Vagina (tissue), 2 donors: ENCODE measurements at places on chromosomes 1 and 21.

DNA sequence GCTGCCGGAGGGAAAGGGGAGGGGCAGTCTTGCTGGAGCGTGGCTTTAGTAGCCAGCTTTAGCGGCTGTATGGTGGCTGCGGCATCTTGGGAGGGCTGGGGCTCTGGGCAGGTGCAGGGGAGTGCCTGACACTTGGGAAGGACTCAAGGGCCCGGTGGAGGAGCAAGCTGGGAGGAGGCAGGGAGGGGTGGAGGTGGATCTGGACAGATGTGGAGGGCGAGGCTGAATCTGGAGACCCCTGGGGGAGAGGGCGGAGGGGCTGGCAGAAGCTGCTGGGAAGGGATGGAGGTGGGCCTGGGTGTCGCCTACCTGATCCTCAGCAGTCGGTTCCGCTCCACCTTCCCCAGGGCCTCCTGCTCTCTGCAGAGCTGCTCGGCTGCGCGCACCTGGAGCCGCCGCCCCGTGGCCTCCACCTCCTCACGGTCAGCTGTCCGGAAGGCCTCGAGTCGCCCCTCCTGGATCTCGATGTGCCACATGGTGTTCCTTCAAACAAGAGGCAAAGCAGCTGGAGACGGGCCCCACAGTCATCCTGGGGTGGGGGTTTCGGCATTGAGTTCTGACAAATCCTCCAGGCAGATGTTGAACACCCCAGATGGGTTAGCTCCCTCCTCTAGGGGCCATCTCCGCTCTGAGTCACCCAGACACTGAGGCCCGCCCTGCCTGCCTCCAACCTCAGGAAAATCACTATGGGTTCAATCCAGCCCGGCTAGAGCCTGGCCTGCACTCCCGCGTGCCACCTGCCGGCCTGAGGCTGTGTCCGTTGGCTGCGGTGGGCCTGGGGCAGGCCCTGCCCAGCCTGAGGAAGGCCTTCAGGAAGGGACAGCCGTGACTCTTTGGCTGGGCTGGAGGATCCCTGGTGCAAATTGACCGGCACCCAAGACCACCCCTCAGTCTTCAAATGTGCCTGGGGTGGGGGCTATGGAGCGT, 29.6 kb downstream of the CFAP74 start:
- DNase-seq = no peak

DNA sequence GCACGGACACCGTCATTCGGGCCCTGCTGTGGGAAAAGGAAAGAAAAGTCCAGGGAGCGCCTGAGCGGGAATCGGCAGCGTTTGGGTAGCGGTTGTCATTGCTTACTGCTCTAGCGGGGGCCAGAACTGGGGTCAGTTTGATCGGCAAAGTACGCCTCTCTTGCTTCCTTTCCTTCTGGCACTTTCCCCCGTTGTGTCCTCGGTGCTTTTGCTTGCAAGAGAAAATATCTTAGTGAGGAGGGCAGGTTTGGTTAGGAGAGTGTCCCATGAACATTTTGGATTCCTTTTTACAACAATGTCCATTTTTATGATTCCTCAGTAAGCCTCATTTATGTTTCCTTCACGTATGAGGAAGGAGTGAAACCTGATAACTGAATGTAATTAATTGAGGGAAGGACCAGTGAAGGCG, 670 bp downstream of the ST3GAL3 start:
- no peak for DNase-seq

DNA sequence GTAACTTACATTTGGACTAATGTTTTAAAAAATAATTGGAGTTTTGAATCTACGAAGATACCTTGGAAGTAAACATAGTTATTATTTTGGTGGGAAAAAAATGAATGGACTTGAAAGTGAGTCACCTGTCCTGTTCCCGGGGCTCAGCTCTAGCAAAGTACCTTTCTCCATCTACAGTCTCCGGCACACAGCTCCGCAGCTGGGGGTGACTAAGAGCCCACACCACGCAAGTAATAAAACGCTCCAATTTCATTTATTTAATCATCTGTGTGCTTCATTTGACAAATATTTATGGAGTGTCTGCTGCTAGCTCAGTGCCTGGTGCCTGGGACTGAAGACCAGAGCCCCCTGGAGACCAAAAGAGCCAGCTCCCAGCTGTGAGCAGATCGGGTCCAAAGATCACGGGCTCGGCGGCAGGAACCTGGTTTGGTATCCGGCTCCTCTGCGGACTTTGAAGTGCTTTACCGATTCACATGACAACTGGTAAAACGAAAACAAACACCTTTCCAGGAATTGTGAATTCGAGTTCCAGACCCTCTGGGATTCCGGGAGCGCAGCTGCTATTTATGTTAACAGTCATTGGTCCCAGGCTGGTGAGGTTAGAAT, 1.7 kb upstream of the RIPK4 start:
- no peak for DNase-seq

- DNase-seq = no peak
Observed at GRCh38 chr1:44014365-44015104, 16.7 kb downstream of the SLC6A9 start.

- DNase-seq = no peak
Observed at GRCh38 chr1:27821761-27822315, 8.7 kb upstream of the PPP1R8 start.

DNA sequence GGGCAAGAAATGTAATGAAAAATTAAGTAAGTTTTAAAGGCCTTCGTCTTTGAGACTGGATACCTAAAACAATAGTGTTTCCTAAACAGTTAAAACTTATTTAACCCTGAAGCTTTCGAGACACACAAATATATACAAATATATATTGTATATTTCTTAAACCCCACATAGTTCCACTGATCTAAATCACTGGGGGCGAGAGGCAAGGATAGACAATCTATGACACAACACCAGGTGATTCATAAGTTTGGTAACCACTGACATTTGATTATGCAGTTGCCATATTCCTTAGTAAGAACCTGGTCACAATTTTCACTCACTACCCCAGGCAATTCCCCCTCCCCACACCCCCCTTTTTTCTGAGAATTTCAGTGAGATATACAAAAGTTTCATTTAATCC, 55.3 kb upstream of the BOLA1 start:
- no peak for DNase-seq

- no peak for DNase-seq
Observed at GRCh38 chr1:44536357-44537209, 131.5 kb downstream of the RNF220 start.

GRCh38 chr1:19071674-19072281, 115.3 kb upstream of the IFFO2 start:
- DNase-seq = no peak

DNA sequence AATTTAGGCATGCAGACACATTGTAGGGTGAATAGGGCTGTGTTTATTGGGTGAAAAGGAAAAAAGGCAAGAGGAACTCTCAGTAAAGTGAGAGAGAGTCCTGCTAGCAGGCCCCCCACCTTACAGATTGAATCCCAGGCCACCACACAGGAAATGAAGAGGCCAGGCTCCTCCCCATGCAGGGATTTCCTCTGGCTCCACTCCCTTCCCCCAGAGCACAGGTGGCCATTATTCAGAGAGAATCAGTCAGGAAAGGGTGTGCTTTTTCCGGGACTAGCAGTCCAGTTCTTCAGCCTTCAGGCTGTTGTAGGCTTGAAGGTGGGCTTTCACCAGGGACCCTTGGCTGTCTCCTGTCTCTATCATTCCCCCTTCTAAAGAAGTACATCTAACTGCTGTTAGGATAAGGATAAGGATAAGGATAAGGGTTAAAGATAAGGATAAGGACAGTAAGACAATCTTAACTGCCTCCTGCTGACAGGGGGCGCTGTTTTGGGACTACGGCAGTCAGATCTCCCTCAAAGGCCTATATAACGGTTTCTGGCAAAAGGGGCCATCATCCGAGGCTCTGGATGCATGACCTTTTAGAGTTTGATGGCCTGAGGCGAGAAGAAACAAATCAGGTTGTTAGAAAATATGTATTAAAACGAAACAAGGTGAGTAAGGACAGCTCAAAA, 26.3 kb downstream of the ZNF648 start:
- DNase-seq = no peak

DNA sequence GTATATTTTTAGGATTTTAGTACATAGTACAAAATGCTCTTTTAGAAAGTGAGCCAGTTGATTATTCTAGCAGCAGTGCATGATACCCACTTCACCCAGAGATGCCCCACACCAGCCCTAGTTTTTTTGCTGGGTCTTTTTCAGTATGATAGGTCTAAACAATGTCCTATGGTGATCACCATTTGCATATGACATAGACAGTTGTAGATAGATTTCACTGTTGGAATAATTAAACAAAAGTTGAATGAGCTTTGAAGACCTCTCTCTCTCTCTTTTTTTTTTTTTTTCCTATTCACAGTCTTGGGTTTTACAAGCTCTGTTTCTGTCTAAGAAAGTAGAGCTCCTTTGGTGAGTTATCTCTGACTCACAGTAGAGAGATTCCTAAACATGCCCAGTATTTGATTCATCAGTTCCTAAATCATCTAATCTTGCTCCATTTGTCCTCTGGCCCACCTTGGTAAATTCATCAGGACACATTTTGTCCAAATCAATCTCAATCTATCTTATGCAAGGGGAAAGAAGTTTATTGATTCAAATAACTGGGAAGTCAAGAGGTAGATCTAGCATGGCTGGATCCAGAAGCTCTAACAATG, 44.7 kb upstream of the VAV3 start:
- no peak for DNase-seq

DNA sequence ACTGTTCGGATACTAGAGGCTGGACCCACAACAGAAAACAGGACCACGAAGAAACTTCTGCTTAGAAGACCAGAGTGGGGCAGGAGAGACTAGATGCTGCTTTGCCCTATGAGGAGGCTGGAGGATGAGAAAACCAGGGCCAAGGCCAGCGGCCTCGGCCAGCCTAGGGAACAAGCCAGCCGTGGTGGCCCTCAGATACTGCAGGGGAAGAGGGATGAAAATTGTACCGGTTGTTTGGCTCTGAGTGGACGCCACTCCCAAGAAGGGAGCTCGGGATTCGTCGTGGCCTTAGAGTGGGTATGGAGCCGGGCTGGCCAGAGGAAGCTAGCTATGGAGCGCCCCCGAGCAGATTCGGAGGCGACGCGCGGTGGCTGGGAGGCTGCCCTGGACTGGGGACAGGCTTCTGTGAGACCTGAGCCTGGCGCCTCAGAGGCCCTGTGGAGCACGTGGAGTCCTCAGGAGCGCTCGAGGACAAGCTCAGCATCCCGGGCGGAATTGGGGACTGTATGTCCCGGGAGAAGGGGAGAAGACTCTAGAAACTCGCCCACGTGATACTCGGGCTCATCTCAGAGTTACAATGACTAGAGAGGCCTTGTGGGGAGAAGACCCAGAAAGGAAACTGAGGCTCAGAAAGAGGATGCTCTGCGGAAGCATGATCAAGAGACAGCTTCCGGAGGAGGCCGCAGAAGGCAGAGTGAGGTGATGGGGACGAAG, 2.8 kb downstream of the PRRX1 start:
- no peak for DNase-seq
